ENCODE measurements at places on chromosomes 5 and 9.

- no peak for DNase-seq
Observed at GRCh38 chr9:13661014-13661413, 381.5 kb upstream of the MPDZ start.

GRCh38 chr9:27347889-27348288 lies 50.9 kb upstream of the EQTN start:
- no peak for DNase-seq

DNA sequence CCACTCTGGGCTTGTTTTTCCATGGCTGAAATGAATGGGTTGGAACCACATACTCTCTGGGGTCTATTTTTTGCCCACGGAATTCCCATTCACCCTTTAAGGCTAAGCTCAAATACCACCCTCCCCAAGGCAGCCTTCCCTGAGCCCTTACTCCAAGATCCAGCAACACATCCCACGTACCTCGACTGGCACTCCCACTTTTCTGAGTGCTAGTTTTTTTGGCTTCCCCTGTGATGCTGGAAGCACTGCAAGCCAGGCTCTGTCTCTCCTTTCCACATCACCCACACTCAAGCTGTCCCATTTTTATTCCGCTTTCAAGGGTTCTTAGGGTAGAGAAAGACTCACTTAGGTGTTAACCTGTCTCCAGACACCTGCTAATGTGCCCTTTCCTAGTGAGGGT lies 6.0 kb downstream of the ST6GALNAC6 start:
- DNase-seq, result no peak

GRCh38 chr5:159912033-159912800 lies 4.1 kb upstream of the ADRA1B start:
- no peak for DNase-seq

DNA sequence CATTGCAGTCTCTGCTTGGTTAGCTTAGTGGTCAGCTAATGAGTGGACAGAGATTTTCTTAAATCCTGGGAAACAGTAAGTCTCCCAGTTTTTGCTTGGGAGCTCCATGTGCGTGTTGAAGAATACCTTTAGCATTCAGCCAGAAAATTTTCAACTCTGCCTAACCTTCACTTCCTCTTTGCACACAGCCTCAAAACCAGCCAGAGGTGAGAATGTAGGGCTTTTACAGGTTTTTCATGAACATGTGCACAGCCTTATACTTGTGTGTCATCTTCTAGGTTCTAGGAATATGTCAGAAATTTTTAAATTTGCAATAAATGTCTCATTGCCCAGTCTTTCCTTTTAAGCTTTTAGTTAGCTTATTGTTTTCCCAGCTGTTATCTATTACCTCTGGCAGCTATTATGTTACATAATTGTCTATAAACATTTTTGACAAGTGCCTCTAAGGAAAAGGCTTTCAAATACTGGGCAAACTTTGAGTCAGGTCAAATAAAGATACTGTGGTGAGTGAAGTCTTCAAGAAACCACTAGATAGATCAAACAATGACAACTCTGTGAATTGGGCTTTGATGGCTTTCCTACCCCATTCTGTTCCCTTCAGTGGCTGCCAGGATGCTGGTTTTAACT lies 12.7 kb downstream of the ADGRV1 start:
- no peak for DNase-seq

GRCh38 chr9:106615118-106615889 lies 247.7 kb upstream of the ZNF462 start:
- DNase-seq, result no peak

GRCh38 chr9:79057576-79057975 lies 514.2 kb upstream of the TLE4 start:
- DNase-seq, result no peak

DNA sequence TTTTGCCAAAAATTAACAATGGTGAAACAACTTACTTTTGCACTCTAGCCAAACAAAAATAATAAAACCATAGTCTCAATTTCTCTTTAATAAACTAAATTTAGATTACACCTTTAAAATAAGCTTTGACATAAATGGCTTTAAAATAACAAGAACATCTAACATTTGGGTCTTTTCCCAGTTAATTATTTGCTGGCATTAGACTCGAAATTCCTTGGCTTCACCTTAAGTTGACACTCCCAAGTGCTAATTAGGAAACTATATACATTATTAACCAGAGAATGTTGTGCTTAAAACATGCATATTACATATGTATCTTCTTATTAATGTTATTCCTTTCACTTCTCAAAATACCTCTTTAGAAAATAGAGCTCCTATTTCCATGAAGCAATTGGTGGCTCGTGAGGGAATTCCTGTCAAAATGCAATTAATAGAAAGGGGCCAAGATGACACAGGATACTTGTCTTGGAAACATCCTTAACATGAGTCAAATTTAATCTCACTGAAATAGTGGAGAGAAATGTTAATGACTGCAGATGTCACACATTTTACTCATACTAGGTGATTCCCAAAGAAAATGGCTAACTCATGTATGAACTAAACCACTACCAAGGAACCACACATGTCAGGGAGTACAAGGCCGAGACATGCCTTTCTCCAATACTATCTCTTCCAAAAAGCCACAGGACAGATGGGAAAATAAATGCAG lies 932.9 kb upstream of the DMAC1 start:
- DNase-seq, result no peak

DNA sequence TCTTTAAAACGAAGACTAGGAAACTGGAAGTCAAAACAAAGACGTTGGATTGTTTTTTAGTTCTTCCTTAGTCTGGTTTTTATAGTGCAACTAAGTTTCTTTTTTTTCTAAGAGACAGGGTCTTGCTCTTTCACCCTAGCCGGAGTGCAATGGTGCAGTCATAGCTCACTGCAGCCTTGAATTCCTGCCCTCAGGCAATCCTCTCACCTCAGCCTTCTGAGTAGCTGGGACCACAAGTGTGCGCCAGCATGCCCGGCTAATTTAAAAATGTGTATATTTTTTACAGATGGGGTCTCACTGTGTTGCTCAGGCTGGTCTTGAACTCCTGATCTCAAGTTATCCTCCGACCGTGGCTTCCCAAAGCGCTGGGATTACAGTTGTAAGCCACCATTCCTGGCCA lies 27.6 kb downstream of the ZFYVE16 start:
- DNase-seq, result no peak

DNA sequence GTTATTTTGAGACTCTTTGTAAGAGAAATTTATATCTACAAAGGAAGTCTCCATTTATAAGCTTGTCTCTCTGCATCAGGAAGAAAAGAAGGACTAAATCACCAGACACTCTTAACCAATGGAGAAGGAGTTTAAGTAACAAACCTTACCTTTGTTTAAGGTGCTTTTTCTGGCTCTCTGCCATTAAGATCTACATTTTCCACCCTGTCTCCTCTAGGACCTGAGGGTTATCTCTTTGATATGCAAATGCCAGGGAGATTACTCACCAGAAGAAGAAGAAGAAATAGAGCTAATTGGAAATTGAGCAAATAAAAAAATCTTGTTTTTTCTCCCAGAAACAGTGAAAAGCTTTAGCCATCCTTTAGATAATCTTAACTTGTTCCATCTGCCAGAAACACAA lies 60.9 kb downstream of the CDKN2A start:
- no peak for DNase-seq

GRCh38 chr5:13477118-13477737 lies 467.3 kb downstream of the DNAH5 start:
- DNase-seq, result no peak

DNA sequence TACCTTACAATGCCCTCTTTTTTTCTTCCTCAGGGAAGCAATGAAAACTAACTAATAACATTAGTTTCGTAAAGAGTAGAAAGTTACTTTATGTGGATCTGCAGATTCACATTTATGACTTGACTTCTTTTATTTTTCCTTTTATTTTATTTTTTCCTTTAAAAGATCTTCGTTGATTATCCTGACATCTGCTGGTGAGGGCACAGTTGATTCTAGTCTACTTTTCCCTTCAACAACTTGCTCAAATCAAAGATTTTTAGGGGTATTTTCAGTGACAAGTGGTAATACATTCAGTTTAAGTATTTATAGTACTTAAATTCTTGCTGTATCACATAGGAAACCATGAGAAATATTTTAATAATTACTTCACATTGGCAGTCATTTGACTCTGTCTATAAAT lies 4.9 kb downstream of the EDIL3 start:
- no peak for DNase-seq

GRCh38 chr5:174418809-174419539 lies 305.4 kb upstream of the MSX2 start:
- DNase-seq, result no peak

Data from stimulated activated naive CD8-positive, alpha-beta T cell treated with anti-CD3 and anti-CD28 coated beads, Interleukin-15, Interleukin-2, amounts not matched to agents 100 U/mL and 50 U/mL, for 24 hours (primary cell).